ENCODE measurements at places on chromosomes 6 and 20.

DNA sequence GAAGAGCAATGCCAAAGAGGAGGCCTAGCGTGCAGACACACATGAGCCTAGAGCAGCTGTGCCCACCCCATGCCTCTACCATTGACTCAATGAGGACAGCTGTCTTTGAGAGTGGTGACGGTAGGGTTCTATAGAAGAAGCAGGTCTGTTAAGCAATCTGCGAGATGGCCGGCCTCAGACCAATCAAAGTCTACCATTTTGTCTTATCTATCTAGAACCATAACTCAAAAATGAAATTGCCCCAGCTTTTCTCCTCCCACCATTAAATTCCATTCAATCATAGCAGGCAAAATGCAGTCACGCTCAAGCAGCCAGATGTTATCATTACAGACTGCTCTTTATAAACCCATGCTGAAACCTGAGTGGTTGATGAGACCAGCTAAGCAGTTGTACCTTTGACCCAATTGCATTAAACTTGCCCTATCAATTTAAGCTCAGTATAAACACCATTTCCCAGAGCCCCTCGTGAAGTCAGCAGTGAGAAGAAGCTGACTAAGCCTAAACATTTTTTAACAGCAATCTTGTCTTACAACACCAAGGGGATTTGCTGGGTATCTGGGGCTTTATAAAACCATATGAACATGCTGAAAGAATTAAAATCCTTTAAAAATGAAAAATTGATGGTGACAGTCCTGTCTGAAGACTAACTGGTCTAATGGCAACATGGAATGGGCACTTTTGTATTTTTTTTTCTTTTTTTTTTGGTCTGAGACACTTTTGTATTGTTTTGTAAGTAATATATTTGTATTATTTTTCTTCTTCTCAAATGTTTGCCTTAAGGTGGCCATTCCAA lies 57.5 kb downstream of the FOXC1 start:
- DNase-seq = no peak

GRCh38 chr6:125808060-125808459 lies 17.3 kb downstream of the NCOA7 start:
- no peak for DNase-seq

DNA sequence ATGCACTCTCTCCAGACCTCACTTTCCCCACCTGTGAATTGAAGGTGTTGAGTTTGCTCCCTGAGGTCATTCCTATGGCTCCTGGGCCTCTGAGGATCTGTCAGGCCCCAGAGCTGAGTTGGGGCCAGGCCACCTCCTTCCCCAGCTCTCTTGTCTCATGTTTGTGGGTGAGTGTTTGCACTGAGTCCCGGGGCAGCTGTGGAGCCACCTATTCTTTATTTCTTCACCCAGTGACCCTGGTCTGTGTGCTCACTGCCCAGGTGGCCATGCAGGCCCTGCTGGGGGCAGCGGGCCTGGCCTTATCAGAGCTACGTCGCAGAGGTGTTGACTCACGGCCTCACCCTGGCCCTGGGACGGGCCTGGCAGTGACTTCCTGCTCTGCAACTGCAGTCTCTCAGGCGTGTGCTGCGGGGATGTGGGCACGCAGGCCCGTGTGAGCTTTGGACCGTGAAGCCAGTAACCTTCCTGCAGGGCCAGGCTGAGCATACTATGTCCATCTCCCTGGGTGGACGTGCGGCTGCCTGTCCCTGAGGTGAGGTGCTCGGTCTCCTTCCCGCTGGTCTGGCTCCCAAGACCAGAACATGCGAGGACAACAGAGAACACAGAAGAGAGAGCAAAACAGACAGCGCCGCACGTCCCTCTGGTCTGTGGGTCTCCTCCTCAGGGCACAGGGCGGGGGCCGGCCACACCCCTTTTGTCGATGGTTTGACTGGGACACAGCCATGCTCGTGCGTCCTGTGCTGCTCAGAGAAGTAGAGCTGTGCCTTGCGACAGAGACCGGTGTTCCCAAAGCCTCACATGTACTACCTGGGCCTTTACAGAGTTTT lies 12.1 kb downstream of the TMEM181 start:
- DNase-seq = no peak

GRCh38 chr6:128499079-128499731 lies 21.2 kb downstream of the PTPRK start:
- DNase-seq = no peak

- no peak for DNase-seq
These were observed 74.2 kb downstream of the TOX2 start for GRCh38 chr20:43988867-43989266.

GRCh38 chr20:63502671-63503172 lies 3.8 kb upstream of the EEF1A2 start:
- DNase-seq = no peak

GRCh38 chr20:39142407-39143096 lies 180.4 kb downstream of the DHX35 start:
- DNase-seq = no peak

GRCh38 chr6:48048451-48049146 lies 62.4 kb downstream of the PTCHD4 start:
- DNase-seq = no peak

GRCh38 chr20:46371656-46372055 lies 34.8 kb downstream of the ELMO2 start:
- no peak for DNase-seq

DNA sequence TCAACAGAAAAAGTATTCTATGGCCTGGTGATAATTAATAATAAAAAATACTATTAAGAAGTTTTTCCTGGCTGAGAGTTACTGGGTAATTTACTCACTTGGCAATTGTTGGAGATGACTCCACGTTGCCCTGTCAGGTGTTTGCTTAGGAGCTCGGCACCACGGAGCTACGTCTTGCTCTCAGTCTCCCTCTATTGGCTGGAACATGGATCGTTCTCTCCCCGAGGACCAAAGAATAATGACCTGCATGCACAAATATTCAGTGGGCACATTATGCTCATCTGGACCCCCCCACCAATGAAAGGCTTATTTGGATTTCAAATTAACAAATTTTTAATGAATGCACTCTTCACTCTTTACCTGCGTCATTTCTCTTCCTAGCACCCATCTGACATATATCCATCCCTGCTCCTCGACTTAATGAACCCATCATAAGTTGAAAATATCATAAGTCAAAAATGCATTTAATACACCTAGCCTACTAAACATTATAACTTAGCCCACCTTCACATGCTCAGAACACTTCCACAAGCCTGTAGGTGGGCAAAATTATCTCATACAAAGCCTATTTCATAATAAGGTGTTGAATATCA lies 71.0 kb upstream of the CD83 start:
- peak; percentile 9 for DNase-seq

- peak; percentile 44 for DNase-seq
These were observed 43.6 kb downstream of the FGD2 start for GRCh38 chr6:37048851-37049757.

DNA sequence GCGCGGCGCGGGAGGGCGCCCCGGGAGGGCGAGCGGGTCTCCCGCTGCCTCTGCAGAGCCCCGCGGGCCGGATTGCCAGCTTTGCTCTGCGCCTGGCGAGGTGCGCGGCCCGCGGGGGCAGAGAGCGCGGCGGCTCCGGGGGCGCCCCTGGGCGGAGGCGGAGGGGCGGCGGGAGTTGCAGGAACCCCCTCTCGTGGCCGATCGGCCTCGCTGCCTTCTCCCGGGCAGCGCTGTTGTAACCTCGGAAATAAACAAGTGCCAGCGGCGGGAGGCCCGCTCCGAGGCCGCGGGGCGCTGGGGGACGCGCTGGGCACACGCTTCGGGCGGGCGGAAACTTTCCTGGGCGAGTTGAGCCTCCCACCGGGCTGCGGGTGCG lies 1.2 kb downstream of the CDH4 start:
- no peak for DNase-seq

DNA sequence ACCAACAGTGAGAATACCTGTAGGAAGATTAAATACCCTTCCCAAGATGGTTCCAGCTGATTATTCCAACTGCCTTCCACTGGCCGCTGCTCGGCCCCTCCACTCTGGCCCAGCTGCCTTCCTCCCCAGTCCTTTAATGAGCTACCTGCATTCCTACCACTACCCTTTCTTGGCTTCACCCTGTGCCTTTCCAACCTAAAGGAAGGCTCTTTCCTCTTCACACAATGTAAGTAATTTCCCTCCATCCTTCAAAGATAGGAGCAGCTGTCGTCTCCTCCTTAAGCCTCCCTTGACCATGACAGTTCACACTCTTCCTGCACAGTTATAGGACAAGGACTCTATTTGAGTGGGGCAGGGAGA lies 16.2 kb upstream of the SNX9 start:
- DNase-seq = no peak

DNA sequence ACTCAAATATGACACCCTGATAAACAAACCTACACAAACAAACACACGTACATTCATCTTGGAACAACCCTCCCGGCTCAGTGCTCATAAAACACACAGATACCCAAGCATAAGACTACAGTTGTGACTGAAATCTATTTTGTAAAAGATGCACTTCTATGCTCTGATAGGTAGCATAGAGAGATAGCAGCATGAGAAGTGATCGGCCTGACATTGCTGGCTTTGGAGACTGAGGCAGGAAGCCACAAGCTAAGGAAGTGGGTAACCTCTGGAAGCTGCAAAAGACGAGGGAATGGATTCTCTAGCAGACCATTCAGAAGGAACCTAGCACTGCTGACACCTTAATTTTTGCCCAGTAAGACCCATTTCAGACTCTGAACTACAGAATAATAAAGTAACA lies 1.6 kb upstream of the RNF39 start:
- DNase-seq = no peak

DNA sequence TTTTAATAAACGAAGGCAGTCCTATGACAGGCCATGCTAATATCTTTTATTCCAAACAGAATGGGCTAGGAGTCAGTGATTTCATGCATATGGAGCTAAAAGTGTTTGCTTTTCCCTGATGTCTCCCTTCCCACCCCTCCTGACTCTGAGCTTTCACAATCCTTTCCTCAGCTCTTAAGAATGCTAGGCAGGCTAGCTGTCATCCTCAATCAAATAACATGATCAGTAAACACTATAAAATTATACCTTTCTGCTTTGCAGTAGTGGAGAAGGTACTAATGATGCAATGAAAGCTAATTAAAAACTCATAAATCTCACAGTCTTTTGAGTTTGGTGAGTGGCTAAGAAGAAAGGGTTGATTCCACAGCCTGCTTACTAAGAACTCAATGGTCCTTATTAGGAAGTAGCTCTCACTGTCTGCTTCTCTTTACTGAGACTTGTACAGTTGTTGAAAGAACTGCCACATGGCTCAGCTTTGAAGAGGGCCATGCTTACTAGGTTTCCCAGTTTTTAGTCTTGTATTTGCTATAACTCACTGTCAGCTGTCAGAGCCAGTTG lies 250.9 kb upstream of the JAG1 start:
- no peak for DNase-seq

DNA sequence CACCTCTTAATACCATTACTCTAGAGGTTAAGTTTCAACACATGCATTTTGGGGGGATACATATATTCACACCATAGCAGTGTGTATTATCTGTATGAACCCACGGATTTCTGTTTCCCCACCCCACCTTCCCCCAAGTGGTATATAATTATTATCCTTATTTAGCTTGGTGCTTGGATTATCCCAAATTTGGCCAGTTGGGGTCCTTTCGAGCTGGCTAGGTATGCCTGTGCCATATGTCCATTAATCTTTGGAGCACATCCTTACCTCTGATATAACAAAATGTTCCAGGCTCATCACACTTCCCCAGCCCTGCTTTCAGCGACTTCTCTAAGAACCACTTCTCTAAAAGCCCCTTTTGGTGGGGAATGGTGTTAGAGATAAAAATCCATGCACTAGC lies 118.7 kb upstream of the MLIP start:
- DNase-seq = no peak

GRCh38 chr6:128516514-128516898 lies 3.9 kb downstream of the PTPRK start:
- no peak for DNase-seq

DNA sequence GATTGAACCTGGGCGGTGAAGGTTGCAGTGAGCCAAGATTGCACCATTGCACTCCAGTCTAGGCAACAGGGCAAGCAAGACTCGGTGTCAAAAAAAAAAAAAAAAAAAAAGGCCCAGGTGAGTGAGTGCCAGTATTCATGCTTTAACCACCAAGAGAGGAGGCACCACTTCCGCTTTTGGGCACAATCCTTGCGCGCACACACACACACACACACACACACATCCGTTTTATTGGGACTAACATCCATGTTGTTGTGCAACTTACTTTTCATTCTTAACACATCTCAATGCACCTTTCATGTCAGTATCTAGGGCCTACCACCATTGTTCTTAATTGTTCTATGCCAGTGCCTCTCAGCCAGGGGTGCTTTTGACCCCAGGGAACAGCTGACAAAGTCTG lies 263.0 kb downstream of the CDC5L start:
- no peak for DNase-seq

DNA sequence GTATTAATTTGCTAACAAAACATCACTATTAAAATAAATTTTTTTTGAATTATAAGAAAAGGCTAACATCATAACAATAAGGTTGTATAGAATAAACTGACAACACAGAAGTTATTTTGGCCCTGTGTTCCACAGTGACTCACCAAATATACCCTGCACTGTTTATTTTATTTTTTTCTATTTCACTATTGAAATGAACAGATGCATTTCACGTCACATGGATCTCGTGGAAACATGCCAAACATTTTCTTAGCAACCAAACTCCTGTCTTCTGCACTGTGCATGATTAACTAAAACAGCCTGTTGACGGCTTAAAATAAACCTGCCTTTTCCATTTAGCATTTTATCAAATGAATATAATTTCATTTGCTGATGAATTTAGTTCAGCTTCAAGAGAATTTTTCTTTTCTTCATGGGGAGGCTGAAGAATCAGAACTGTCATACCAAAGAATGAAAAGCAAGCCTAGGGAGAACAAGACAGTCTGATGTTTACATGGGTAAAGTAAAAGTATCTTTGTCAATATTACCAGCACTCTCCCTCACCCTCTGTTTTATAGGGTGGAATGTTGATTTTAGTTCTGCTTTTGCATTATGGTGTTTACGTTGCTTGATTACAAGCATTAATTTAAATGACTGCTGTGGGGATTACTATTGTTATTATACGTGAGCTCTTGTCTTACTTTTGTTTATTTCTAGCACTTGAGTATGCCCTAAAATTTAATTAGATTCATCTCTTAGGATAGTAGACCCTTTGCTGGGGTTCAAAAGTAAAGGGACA lies 115.3 kb downstream of the LCA5 start:
- DNase-seq = no peak

GRCh38 chr6:37915463-37915862 lies 95.9 kb downstream of the ZFAND3 start:
- no peak for DNase-seq

DNA sequence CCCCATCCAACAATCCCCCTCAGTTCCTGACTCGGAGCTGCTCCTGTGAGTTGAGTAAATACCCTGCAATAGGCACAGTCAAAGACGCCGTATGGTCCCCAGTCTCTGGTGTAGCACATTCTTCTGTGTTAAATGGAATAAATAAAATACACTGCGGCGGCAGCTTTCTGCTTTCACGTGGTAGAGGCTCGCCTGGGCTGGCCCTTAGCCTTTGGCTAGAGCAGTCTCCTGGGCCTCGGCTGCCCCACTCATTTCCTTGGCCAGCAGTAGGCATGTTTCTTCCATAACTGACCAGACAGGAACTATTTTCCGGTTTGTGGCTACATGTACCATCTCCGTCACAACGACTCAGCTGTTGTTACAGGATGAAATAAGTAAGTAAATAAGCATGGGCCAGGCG lies 20.7 kb downstream of the SERPINB6 start:
- DNase-seq = no peak

GRCh38 chr6:155380666-155381332 lies 66.5 kb upstream of the TFB1M start:
- DNase-seq = no peak

GRCh38 chr6:8041913-8042583 lies 22.1 kb downstream of the BLOC1S5 start:
- DNase-seq = no peak

GRCh38 chr20:58751979-58752378 lies 59.4 kb downstream of the NPEPL1 start:
- no peak for DNase-seq
